Cardiac muscle cell (in vitro differentiated cells and primary cell): ENCODE measurements at places on chromosomes 11 and 22. TPM values are rescaled to one million over a fixed set of nuclear protein-coding genes. Genes with fewer than 3 reads are reported as not detected.

Gene MMP7
- not detected in 2 replicates for polyA plus RNA-seq

Gene TRPM5
- polyA plus RNA-seq, result 0.33 TPM in 1 of 2 replicates, not detected in the other

Gene SHISA8
- 0.16 TPM in 1 of 2 replicates, not detected in the other for polyA plus RNA-seq

Gene OR5M11
- polyA plus RNA-seq, result not detected in 2 replicates

Gene SLC5A12
- polyA plus RNA-seq, result 0.18 and 1.0 TPM in 2 replicates

Gene FAM83F
- 0.06 TPM in 1 of 2 replicates, not detected in the other for polyA plus RNA-seq

Gene PIH1D2
- polyA plus RNA-seq, result 0.36 and 5.9 TPM in 2 replicates
